ENCODE measurements at places on chromosomes 16 and 17.

GRCh38 chr17:75894049-75894733, 2.6 kb downstream of the TRIM65 start:
- no peak for DNase-seq

- DNase-seq = no peak
Measured at GRCh38 chr16:23523876-23524385, 13.6 kb upstream of the GGA2 start.

DNA sequence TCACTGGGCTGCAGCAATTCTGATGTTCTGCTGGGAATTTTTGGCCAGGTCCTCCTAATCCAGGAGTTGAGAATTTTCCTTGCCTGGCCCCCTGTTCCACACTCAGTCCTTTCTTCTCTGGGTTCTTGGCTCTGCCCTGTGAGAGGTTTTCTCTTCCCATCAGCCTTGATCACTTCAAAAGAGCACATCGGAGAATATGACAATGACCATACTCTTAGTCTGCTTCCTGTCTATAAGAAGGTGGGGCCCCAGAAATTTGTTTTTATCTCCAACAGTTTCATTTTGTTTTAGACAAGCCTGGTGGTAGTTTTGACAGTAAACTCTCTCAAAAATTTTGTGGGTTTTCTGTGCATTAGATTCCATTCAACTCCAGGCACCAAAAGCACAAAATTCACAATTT, 70.7 kb downstream of the C17orf67 start:
- DNase-seq = no peak

DNA sequence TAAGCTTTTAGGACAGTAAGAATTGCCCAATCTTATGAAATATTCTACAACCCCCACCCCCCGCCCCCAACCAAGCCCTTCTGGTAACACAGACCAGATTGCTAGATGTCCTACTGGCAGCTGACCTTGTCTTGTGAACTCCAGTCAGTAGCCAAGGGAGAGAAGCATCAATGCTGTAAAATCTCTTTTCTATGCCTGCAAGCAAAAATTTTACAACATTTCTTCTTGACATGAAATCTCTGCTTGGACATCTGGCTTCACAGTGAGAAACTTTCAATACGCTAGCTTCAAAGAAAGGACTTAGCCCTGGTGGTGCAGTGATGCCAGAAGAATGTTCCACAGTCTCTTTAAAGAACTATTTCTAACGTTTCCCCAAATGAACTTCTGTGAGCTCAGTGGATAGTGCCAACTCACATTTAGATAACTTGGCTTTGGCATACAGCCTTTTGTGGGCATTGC, 169.3 kb upstream of the AXIN2 start:
- DNase-seq = no peak

DNA sequence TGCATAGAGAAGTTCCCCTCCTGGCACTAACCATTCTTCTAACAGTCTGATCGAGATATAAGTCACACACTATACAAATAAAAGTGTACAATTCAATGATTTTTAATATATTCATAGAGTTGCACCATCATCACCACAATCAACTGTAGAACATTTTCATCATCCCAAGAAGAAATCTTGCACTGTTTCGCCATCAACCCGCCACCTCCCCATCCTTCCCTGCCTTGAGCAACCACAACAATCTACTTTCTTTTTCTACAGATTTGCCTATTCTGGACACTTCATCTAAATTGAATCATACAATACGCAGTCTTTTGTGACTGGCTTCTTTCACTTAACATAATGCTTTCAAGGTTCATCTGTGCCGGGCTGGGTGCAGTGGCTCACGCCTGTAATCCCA, 33.0 kb upstream of the GUCY2D start:
- DNase-seq = no peak

DNA sequence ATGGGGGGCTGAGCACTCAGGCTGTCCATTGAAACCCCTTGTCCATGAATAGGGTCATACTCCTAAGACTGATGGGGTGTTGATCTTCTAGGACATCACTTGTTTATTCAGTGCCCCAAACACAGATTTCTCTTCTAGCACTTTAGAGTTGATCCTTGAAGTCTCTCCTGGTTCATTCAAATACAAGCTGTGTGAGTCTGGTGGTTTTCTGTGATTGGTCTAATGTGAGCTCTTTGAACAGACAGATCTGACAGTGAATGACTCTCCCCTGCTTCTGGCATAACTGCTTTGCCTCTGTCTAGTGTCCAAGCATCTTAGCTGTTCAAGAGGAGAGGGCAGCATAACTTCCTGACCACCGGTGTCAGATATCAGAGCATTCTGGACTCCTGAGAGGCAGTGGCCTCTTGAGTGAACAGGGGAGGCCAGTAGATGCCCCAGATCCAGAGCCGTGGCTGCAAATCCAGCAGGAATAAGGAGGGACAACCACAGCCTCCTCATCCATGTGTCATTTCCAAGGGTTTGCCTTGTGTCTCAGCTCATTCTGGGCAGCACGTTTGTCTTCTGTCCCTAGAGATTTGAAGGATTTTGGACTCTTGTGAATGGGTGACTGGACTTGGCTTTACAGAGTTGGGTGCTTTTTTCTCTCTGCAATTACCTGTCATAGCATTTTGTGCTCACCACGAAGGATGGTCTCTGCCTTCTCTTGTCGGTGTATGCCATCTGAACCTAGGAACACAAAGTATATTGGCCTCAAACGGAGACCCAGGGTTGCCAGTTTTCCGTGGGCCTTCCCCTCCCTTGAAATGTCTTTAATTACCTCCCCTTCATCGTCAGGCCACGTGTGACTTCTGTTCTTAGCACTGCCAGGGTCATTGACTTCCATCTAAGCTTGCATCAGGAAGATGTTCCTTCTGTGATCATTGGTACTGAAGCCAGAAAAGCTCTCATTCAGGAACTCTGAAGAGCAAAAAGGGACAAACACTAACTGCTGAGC, 13.9 kb upstream of the CLEC18C start:
- DNase-seq = no peak

DNA sequence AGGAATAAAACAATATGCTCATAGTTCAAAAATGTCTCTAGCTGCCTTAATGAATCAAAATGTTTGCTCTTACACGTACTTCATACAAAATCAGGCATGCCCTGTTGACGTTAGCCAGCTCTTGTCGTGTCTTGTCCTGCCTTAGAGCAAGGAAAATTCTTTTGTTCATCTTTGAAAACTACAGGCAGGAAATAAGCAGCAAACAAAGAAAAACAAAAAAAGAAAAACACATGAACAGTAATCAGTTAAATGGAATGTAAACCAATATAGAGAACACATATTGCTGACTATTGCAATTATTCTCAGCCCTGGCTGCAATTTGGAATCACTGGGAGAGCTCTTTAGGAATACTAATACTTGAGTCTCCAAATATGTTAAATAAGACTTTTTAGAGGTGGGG, 1.7 kb downstream of the CAPNS2 start:
- DNase-seq = no peak

- DNase-seq = peak; percentile 55
Measured at GRCh38 chr17:1490643-1491442, 1.6 kb downstream of the MYO1C start.

DNA sequence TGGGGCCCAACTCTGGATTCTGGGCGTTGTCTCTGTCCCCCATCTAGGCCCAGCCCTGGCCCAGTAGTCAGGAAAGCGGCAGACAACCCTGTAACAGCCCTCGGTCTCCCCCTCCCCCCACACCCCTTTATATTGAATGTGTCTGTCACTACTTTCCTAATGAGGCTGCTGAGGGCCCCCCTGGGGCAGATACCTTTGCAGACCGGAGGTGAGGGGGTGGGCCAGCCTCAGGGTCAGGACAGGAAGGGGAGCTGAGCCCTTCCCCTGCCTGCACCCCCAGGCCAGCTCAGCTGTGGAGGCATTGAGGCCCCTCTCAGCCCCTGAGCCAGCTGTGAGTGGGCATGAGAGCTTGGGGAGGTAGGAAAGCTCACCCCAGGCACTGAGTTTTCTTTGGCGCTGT, 17.1 kb downstream of the RAI1 start:
- DNase-seq = no peak

DNA sequence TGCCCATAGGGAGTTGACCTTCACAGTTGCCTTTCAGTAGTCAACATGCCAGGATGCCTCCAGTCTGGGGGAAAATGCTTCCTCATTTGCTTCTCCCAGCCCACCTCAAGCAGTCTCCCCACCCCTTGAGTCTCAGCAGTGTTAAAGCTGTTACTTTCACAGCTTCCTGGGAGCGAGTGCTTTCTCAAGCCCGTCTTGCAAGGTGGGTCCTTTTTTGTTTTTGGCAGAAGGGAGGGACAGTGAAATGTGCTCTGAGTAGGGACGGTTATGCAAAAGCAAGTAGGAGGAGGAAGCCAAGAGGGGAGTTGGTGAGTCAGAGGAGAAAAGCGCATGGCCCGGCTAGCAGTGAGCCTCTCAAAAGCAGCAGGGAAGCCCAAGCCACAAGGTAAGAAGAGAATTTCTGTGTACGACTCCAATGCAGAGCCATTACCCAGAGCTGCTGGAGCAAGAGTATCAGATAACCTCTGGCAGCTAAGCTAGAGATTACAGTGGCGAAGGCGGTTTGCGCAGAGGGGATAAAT, at the start of gene CHST4:
TSS of gene CHST4 (plus strand) at position 316 of the 521 bp plus-strand sequence. CDS start 10,252 bp downstream, outside the sequence.
- no peak for DNase-seq

DNA sequence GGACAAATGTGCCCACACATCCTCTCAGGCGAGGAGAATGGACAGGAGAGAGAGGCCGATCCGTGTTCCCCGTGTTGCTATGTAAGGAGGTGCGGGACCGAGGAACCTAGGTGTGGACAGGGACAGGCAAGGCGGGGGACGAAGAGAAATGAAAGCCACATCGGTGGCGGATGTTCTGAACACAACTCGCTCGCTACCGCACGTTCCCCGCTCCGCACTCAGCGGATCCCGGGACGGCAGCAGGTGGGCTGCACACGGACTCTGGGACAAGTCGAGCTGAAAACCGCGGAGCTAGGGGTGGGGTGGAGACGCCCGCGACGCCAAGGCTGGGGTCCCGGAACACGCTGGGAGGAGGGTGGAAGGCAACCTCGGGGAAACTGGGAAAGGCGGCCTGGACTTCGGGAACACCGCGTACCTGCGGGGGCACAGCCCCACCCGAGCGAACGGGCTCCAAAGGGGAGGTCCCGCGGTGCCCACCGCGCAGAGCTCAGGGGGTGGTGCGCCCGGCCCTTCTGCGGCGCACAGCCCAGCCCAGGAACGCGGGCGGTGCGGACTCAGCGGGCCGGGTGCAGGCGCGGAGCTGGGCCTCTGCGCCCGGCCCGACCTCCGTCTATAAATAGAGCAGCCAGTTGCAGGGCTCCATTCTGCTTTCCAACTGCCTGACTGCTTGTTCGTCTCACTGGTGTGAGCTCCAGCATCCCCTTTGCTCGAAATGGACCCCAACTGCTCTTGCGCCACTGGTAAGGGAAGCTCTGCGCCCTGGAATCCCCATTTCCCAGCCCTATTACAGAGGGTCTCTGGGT, at the start of gene MT1E:
TSS of gene MT1E (plus strand) at position 642 of the 803 bp plus-strand sequence. CDS start at position 713, 71 bp downstream.
- peak; percentile 62 for DNase-seq

DNA sequence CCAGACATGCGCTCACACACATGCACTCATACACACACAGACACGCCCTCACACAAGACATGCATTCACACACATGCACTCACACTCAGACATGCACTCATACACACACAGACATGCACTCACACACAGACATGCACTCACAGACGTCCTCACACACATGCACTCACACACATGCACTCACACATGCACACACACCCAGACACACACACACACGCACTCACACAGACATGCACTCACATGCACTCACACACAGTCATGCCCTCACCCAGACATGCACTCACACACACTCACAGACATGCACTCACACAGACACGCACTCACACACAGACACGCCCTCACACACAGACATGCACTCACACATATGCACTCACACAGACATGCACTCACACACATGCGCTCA, 2.1 kb upstream of the ZNF469 start:
- no peak for DNase-seq

- no peak for DNase-seq
Measured at GRCh38 chr16:68421076-68421475, 27.2 kb downstream of the SMPD3 start.

GRCh38 chr17:70070305-70071027, 4.6 kb upstream of the KCNJ16 start:
- DNase-seq = no peak

DNA sequence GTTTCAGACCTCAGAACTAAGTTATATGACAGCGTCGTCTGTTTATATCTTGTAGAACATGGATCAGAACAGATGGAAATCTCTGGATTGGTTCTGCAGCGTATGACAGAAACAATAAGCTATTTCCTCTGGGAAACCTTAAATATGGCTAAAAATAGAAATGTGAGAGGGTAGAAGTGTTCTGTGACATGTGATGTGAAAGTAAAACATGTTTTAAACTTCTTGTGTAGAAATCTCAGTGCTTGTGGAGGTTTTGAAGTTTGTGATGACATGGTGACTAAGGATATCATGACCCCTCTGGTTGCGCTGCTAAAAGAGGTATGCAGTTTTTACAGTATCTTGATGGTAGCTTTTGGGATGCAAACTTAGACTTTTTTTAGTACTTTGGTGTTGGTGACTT, 2.8 kb downstream of the HEATR3 start:
- DNase-seq = no peak

DNA sequence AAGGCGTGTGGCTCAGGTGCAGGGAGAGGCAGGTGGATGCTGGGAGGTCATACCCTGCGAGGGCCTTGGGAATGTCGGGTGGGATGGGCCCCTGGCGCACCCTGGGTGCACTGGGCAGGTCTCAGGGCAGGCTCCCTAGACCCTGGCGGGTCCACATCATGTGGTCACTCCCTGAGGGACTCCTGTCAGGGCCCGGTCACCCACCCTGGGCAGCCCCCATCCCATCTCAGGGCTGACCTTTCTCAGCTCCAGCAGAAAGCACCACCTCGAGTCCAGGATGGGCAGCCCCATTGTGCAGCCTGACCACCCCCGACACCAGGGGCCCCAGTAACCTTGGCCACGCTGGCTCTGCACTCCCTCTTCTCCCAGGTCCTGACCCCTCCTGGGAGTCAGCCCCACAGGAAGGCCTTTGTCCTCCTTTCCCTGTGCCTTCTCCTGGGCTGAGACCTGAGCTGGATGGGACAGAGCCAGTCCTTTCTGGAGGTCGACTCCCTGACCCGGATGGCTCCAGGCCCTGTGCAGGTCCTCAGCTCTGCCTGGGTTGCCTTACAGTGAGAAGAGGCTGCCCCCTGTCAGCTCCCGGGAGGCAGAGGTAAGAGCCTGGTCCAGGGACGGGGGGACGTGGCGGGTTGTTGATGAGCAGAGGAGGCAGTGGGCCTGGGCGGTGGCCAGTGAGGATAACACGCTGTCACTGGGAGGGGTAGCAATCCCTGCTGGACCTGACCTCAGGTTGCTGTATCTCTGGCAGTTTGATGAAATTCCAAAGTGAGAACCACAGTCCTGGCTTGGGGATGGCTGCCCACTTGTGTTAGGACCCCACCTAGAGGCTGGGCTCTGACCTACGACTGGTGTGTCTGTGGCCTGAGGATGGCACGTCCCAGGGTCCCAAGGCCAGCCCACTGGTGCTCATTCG, 77.9 kb downstream of the GOSR1 start:
- DNase-seq = no peak

DNA sequence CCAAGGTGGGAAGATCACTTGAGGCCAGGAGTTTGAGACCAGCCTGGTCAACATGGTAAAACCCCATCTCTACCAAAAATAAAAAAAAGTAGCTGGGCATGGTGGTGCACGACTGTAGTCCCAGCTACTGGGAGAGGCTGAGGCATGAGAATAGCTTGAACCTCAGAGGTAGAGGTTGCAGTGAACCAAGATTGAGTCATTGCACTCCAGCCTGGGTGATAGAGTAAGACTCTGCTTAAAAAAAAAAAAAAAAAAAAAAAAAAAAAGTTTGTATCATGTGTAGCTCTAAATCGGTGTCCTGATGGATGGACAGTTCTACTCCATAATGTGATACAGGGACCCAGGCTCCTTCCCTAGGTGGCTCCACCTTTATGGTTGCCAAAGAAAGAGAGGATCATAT, 497.1 kb upstream of the RBFOX1 start:
- no peak for DNase-seq

- no peak for DNase-seq
Measured at GRCh38 chr16:72191551-72191950, 19.6 kb upstream of the PMFBP1 start.
